Activated CD4-positive, alpha-beta T cell treated with anti-CD3 and anti-CD28 coated beads, Interleukin-10, Interleukin-2, amounts not matched to agents 100 ng/mL and 50 ng/mL, durations not matched to agents 16 hours and 8 hours (primary cell): ENCODE measurements at places on chromosomes 2 and 18.

DNA sequence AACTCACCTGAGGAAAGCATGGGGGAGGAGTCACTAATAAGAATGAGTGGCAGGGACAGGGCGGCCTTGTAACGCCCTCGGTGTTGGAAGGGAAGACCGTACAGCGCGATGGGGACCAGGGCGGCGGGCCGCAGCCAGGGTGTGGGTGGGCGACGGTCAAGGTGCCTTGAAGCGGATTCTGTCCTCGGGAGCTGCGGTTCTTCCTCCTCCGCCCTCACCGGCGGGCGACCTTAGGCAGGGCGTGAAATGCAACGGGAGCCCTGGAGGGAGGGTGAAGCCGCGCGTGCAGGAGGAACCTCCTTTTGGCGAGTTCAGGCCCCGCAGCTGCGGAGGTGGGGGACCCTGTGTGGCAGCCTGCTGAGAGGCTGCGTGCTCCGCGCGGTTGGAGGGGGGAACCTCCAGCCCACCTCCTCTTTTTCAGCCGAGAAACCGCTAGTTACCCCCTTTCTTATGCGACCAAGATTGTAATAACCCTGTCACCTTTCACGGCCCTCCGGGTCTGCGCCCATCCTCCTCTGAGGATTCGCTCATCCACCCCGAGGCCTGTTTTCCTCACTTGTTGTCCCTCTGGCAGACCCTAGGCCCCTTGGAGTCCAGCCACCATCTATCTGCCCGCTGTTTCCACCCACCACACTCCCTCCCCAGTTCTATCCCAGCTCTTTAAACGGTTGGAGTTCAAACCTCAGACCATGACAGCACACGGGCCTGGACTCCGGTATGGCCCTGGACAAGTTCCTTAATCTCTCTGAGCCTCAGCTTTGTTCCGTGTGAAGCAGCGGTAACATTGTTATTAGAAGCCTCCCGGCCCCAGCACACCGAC, 823 bp upstream of the RNU2-63P start:
- peak; percentile 65 for DNase-seq

- no peak for DNase-seq
These were observed 289.3 kb upstream of the TANK start for GRCh38 chr2:160870729-160871465.

GRCh38 chr2:29495068-29495467, 379.9 kb downstream of the CLIP4 start:
- no peak for DNase-seq

- no peak for DNase-seq
These were observed 134.9 kb downstream of the SOX11 start for GRCh38 chr2:5826979-5827655.

DNA sequence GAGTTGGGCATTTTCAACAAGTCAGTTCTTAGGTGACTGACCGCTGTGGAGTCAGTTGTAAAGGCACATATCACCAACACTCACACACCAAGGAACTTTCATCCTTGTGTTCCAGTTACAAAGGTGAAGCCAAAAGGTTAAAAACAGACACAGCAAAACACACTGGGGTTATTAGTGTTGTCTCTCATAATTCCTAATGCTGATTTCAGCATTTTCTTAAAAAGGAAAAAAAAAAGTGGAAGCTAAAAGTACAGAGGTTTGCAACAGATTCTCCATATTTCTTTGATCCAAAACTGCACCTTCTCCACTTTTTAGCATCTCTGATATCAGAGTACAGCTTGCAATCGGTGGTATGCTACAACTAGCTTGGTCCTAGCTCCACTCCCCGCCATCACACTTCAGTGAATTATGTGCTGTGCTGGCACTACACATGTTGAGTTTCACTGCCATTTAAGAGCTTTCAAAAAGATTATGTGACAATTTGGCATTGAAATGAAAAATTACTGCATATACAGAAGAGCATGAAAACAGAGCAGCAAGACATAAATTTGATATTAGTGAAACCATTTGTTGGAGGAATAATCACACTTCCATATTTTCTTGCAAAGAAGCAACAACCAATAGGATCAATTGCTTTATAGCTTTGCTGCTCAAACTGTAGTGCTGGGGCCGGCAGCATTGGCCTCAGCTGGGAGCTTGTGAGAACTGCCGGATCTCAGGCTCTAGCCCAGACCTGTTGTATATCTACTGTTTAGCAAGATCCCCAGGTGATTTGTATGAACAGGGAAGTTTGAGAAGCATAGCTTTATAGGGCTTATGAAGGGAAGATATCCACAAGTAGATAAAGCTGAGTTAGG, 62.3 kb upstream of the DAPL1 start:
- DNase-seq = no peak

DNA sequence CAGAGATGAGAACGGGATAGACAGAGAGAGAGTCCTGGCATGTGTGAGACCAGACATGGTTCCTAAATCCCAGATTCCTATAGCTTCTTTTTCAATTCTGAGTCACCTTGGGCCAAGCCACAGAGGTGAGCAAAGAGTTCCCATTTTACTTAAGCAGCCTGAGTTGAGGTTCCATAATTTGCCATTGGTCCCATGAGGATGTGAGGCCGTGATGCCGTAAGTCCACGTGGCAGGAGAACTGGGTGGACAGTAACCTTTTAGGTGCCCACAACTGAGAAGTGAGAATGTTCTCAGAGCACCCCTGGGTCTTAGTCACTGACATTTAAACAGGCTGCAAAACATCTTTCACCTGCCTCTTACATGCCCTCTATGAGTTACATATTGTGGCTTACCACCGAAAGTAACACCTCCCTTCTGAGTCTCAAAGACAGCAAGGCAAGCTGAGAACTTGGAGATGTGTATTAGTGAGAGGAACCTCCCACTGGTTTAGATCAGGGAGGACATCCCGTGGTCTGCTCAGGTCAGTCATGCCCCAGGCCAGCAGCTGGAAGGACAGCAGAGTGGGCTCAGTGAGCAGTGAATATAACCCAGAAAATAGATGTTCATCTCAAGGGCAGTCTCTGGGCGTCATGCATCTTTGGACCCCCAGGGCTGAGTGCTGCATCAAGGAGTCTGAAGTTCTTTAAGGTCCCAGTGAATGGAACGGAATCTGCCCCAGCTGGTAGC, 127.9 kb upstream of the LGALSL start:
- peak; percentile 94 for DNase-seq

GRCh38 chr2:86335865-86336674, 1.4 kb downstream of the REEP1 start:
- DNase-seq = no peak

DNA sequence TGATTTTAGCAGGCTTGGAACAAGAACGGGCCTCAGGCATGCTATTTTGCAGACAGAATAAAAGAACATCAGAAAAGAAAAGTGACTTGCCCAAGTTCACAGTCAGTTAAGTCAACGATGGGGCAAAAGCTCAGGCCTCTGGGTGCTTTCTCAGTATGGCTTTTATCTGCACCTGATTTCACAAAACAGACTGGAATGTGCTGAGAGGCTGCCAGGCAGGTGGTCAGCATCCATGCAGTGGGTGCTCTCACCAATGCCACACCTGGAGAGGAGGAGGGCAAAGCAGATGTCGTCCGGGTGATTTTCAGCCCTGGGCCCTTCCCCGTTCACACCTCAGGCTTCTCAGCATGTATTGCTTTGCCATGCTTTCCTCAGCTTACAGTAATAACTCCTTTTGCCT, 854.6 kb downstream of the RNF144A start:
- no peak for DNase-seq

GRCh38 chr2:145851730-145852129, 1331.8 kb upstream of the ZEB2 start:
- DNase-seq = no peak

GRCh38 chr2:129709956-129710598, 269.4 kb upstream of the RAB6C start:
- no peak for DNase-seq
